ENCODE measurements at places on chromosomes 6 and 20. TPM values are rescaled to one million over a fixed set of nuclear protein-coding genes. Genes with fewer than 3 reads are reported as not detected.

DNA sequence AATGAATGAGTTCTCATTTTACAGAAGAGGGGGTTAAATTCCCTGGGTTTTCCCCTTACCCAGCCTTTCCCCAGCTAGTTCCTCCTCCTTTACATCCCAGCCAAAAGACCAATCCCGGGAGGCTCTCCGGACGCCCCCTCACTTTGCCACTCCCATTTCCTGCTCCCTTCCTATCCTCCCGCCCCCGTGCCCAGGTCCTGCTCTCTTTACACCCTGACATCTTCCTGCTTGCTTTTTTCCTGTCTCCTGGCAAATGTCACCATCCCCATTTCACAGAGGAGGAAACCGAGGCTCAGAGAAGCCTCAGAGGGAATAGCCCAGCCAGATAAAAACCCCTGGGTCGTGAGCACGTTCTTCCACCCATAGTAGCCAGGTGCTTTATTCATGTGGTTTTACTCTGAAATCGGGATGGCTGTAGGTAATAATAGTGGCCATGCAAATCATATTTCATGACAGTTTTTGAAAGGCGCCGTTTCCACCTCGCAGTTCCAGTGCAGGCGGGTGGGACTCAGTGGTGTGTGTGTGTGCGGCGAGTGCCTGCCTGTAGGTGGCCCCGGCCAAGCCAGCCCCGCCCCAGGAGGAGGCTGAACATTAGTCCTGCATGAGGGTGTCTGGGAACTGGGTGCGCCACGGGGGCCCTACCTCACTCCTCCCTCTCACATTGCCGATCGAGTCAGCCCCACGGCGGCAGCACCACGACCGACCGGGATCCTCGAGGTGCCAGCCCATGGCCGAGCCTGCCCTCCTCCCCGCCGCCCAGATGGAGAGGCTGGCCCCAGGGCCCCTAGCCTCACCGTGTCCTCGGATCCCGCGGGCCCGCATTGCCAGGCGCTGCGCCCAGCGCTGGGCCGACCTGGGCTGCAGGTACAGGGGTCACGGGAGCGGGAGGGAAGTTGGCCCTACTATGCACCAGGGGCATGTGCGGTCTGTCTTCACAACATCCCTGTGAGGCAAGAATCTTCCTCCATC, at the start of gene ARHGAP40:
TSS of gene ARHGAP40 (plus strand) at position 594 of the 969 bp plus-strand sequence.
- no peak for DNase-seq

- no peak for DNase-seq
These were observed 13.6 kb downstream of the GLYATL3 start for GRCh38 chr6:49513153-49513989.

The ULBP2 gene
- total RNA-seq, result 0.74 TPM

DNA sequence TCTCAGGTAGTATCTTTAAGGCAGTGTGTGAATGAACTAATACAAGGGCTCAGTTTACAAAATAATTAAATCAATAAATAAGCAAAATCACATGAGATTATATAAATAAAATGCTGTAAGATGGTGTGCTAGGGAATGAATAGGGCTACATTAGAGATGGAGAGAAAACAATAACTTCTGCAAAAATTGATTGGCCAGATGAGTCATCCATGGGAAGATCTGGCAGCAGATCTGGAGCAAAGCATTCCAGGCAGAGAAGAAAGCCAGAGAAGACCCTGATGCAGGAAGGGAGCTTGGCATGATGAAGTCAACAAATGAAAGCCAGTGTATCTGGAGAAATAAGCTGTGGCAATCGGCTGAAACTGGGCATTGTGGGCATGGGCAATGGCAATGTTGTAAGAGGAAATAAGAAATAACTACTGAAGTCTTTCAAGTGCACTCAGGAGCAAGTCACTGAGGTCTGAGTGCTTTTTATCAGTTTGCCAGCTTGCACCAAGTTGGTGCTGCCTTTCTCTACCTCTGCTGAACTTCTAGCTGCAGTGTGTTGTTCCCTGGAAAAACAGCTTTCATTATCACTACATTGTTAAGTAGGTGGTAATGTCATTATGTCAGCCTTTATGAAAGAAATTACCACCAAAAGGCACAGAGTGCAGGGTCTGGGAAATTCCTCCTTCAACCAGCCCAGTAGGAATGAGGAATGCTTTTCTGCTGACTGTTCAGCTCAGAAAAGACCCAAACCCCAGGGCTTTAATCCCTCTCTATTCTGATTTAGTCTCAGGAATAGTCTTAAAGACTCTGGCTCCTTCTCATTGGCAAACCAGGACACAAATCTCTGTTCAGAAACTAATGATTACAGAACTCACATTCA, 231.6 kb downstream of the HTR1B start:
- no peak for DNase-seq

DNA sequence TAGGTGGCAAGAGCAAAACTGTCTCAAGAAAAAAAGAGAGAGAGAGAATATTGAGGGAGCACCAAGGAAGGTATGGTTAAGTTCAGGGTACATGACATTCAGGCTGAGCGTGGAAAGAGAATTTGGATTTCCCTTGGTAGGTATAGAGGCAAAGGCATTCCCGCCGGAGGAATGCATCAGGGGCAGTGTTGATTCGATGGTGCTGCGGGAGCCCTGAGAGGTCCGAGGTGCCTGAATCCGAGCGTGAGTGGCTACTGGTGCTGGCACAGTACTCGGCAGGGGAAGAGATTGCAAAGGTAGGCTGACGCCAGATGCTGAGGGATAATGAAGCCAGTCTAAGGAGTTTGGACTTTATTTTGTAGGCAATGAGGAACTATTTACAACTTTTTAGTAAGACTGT, 20.0 kb downstream of the BMP6 start:
- DNase-seq, result no peak

DNA sequence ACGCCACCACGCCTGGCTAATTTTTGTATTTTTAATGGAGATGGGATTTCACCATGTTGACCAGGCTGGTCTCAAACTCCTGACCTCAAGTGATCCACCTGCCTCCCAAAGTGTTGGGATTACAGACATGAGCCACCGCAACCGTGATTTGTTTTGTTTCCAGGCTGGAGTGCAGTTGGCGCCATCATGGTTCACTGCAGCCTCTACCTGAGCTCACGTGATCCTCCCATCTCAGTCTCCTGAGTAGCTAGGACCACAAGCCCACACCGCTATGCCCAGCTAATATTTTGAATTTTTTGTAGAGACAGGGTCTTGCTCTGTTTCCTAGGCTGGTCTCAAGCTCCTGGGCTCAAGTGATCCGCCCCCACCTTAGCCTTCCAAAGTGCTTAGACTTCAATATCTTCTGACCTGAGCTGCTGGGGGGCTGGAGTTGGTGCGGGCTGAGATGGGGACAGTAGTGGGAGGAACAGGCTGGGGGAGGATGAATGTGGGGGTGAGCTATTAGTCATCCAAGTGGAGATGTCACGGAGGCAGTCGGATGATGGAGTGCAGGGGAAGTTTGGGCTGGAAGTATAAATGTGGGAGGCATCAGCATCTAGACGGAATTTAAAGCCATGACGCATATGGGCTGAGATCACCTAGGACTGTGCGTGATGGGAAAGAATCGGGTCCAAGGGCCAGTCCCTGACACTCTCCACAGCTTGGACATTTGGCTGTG, 23.1 kb upstream of the ZMYND8 start:
- DNase-seq, result no peak

DNA sequence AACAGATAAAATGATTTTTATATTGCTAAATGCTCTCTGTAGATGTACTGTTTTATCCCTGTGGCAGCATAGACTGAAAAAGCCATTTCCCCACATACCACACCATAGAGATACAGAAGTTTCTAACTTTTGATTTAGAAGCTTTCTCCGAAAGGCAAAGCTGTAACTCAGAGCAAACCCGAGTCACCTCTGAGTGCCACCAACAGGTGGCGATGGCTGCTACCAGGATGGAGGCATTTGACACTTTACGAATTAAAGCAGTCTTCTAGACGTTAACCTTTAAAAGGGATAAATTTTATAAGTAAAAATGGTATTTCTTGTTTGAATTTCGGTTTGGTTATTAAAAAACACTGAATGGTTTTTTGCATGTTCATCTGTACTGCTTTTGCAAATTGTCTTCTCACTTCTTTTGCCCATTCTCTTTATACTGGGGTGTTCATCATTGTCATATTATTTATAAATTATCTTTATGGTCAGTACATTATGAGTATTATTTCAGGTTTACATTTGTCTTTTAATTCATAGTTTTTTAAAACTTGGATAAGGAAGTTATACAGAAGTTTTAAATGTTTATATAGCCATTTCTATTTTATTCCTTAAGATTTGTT, 201.0 kb upstream of the CEP162 start:
- DNase-seq, result no peak

The DTD1 gene
- total RNA-seq, result 26.4 TPM

DNA sequence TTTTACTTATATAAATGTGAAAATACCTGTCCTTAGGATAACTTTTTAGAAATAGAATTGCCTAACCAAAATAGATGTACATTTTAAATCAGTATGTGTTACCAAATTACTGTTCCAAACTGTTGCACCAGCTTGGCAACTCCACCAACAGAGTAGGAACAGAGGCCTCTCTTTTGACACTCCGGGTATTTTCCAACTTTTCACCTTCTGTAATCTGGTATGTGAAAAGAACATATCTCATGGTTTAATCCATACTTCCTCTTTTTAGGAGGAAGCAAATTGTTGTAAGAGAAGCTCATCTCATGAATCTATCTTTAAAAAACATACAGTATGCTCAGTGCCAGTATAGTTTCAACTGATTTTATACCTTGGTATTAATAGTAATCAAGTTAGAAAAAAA, 24.9 kb downstream of the RNF144B start:
- no peak for DNase-seq
